Foreskin keratinocyte (primary cell): ENCODE measurements at places on chromosomes 4 and X. TPM values are rescaled to one million over a fixed set of nuclear protein-coding genes. Genes with fewer than 3 reads are reported as not detected.

The MTTP gene
- total RNA-seq, result 0.21 TPM in 1 of 2 replicates, not detected in the other

DNA sequence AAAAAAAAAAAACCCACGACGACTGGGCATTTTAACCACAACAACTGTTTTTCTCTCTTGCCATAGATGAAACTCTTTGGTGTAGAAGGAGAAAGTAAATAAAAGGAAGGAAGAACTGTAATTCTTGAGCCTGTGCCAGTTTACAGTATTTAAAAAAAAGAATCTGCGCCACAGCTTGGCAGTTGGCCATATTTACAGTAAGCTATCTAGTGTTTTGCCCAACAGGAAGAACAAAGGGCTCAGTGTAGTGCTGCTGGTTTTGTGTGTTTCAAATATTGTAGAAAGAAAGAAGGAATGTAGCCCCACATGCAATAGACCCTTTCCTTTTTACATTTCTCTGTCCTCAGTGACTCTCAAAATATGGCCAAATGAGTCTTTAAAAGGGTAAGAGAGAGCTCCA, 66.1 kb downstream of the NR3C2 start:
- peak; percentile 59 for DNase-seq

- DNase-seq, result no peak
Observed at GRCh38 chrX:12936947-12937346, 30.5 kb downstream of the TLR8 start.

The ARHGEF6 gene
- 0.07 and 0.10 TPM in 2 replicates for total RNA-seq

GRCh38 chr4:24252121-24252520, 332.2 kb downstream of the DHX15 start:
- DNase-seq, result no peak
